ENCODE measurements at places on chromosomes 16 and 17.

- no peak overlapping the region for H3K27ac ChIP-seq
- H3K4me3 ChIP-seq, result no peak overlapping the region
- peaks cover 3% of the 10 kb centered on the region for H3K27me3 ChIP-seq
- no peak for DNase-seq
- no peaks in the 10 kb centered on the region for H3K4me1 ChIP-seq
Measured at GRCh38 chr17:77763023-77763422, 195.5 kb upstream of the TNRC6C start.

- H3K27ac ChIP-seq, result no peak overlapping the region
- no peaks in the 10 kb centered on the region for H3K27me3 ChIP-seq
- DNase-seq, result no peak
- peaks cover 20% of the 10 kb centered on the region for H3K4me1 ChIP-seq
Measured at GRCh38 chr17:77597418-77598240, 360.9 kb upstream of the TNRC6C start.

DNA sequence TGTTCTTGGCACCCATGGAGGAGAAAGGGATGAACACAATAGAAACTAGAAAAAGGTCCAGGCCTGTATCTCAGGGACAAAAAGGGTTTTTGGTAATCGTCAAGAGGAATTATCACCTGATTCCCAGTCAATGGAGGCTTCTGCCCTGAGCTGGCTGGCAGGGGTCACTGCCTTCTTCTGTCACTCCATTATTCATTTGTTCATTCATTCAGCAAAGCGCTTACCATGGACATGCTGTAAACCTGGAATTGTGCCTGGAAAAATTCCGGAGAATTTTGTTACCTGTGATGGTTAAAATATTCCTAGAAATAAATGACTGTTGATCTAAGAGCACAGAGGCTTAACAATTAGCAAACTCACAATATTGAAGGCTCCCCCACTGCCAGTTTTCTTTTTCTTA, 212.3 kb downstream of the SHISA9 start:
- H3K4me3 ChIP-seq, result no peak overlapping the region
- no peak overlapping the region for H3K27ac ChIP-seq
- no peaks in the 10 kb centered on the region for H3K4me1 ChIP-seq
- DNase-seq, result no peak

- no peak overlapping the region for H3K4me3 ChIP-seq
- peaks cover 14% of the 10 kb centered on the region for H3K27me3 ChIP-seq
- no peak for DNase-seq
- no peaks in the 10 kb centered on the region for H3K4me1 ChIP-seq
- no peaks in the 10 kb centered on the region for H3K36me3 ChIP-seq
Measured at GRCh38 chr17:10286324-10286723, 86.5 kb downstream of the MYH13 start.

DNA sequence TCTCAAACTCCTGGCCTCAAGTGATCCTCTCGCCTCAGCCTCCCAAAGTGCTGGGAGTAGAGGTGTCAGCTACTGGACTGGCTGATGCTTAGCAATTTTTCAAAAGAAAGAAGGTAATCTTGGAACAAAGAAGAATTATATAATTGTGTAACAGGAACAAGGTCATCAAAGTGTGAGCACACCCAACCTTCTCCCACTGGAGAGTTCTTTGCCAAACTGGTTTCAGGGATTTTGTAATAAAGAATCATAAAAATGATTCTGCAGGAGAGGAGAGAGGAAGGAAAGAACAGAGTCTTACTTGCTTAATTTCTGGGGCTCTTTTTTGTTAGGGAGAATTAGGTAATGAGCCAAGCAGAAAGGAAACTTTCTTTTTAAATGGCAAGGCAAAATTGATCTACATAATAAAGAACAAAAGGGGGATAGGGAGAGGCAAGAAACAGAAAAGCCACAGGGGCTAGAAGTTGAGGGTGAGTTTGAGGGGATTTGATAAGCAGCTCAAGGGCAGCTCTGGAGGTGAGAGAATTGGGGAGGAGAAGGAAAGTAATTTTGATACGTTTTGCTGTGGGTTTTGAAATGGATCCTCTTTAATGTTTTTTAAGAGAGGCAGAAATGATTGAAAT, 21.3 kb downstream of the CHD9NB start:
- peaks cover 20% of the 10 kb centered on the region for H3K27me3 ChIP-seq
- no peak overlapping the region for H3K27ac ChIP-seq
- no peak for DNase-seq
- H3K36me3 ChIP-seq, result no peaks in the 10 kb centered on the region
- no peak overlapping the region for H3K4me3 ChIP-seq

GRCh38 chr17:32488177-32488542, 1.4 kb downstream of the CDK5R1 start:
- H3K4me3 ChIP-seq, result peak overlapping the region; percentile 93
- no peak for DNase-seq
- peak overlapping the region; percentile 94 for H3K27ac ChIP-seq

DNA sequence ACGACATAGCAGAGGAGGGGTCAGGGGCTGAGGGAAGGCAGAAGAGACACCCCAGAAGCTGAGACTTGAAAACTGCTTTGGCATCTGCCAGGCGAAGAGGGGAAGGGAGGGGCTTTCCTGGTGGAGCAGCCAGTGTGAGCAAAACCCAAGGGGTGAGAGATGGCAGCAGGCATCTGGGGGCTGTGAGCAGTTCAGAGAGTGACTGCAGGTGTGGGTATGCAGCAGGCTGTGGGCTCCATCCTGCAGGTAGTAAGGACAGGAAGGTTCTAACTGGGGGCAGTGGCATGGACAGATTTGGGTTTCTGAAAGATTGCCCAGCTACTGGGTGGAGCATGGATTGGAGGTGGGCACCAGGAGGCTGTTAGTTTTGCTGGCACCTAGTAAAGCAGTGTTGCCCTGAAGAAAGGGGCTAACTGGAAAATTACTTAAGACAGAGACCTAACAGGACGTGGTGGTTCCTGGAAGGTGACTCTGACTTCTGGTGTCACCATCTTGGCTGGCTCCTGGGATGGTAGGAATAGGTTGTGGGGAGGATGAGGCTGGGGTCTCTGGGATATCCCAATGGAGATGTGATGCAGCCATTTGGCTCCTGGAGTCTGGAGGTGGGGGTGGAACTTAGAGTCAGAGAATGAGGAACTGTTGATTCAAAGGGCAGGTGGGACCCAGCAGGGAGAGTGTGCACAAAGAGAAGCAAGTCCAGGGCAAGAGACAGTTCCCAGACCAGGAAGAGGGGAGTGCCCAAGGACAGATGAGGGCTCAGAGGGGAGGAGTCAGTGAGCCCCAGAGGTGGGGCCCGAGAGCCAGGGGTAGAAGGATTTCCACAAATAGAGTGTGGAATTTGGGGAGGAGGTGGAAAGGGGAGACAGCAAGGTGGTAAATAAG, 11.2 kb downstream of the BCL7C start:
- H3K4me3 ChIP-seq, result no peak overlapping the region
- H3K27ac ChIP-seq, result peak overlapping the region; percentile 4
- no peak for DNase-seq
- H3K36me3 ChIP-seq, result peaks cover 65% of the 10 kb centered on the region
- no peaks in the 10 kb centered on the region for H3K27me3 ChIP-seq
- peaks cover 17% of the 10 kb centered on the region for H3K4me1 ChIP-seq

DNA sequence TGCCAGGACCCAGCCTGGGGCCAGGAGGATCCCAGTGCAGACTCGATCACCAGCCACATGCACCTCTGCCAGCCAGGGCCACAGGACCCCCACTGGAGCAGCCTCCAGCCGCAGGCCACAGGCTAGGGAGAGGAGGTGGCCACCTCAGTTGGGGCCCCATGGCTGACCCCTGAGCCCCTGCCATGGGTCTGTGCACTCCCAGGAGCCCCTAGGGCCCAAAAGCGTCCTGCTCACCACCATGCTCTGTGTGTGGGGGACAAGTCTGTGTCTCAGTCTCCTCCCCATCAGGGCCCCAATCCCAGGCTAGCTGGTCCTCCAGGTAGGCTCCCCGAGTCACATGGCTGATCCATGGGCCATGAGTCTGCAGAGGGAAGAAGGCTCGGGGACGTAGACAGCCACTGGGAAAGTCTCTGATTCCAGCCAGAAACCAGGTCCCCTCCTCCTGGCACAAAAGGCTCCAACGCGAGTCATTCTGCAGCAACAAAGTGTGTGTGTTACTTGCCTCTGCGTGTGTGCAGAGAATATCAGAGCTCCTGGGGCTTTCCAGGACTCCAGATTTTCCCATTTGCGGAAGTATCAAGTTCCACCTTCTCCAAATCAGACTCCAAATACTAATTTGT, 6.1 kb upstream of the PRSS8 start:
- H3K4me3 ChIP-seq, result peak overlapping the region; percentile 70
- H3K36me3 ChIP-seq, result no peaks in the 10 kb centered on the region
- H3K4me1 ChIP-seq, result peaks cover 10% of the 10 kb centered on the region
- no peak for DNase-seq
- no peaks in the 10 kb centered on the region for H3K27me3 ChIP-seq

- no peaks in the 10 kb centered on the region for H3K36me3 ChIP-seq
- peaks cover 10% of the 10 kb centered on the region for H3K27me3 ChIP-seq
- DNase-seq, result no peak
- H3K4me3 ChIP-seq, result no peak overlapping the region
- no peak overlapping the region for H3K27ac ChIP-seq
- no peaks in the 10 kb centered on the region for H3K4me1 ChIP-seq
Measured at GRCh38 chr16:79369796-79370195, 230.7 kb downstream of the MAF start.

DNA sequence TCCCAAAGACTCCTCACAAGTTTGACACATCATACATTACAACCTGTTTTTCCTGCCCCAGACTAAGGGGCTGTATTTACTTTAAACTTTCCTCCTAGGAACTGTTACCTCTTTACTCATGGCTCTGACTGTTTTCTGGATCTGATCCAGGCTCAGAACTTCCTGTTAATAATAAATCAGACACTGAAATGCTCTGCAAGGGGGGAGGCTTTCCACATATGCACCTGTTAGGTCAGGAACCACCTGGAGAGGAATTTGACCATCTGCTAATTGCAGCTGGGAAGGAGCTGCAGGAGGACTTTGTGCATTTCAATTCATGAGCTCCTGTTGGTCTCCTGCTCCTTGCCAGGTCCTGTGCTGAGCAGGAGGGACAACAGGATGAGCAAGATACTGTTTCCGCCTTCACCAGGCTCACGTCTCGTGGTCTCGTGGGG, 476.9 kb upstream of the CDH5 start:
- no peaks in the 10 kb centered on the region for H3K36me3 ChIP-seq
- no peaks in the 10 kb centered on the region for H3K4me1 ChIP-seq
- H3K27ac ChIP-seq, result no peak overlapping the region
- DNase-seq, result no peak
- no peak overlapping the region for H3K4me3 ChIP-seq
- peaks cover 2% of the 10 kb centered on the region for H3K27me3 ChIP-seq

DNA sequence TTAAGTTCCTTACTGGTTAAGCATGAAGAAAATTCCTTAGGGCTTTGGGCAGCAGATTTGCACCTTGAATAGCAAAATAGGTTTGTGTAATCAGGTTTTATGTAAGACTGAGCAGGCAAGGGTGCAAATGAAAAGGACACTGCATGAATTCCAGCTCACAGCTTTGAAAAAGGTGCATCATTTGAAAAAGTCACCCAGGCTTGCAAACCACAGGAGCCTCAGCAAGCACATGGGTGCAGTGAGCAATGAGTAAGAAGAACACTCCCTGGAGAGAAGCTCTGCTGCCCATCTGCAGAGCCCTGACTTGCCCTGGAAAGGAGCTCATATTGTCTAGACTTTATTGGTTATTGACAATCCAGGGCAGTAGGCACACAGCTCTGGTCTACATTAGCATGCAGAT, 165.6 kb upstream of the KCNJ16 start:
- no peaks in the 10 kb centered on the region for H3K4me1 ChIP-seq
- H3K27ac ChIP-seq, result no peak overlapping the region
- H3K36me3 ChIP-seq, result no peaks in the 10 kb centered on the region
- no peaks in the 10 kb centered on the region for H3K27me3 ChIP-seq
- DNase-seq, result no peak

GRCh38 chr17:73621685-73622084, 22.6 kb downstream of the SDK2 start:
- peaks cover 4% of the 10 kb centered on the region for H3K4me1 ChIP-seq
- H3K27me3 ChIP-seq, result no peaks in the 10 kb centered on the region
- DNase-seq, result no peak
- peaks cover 7% of the 10 kb centered on the region for H3K36me3 ChIP-seq

GRCh38 chr17:36705874-36706731, 104.7 kb downstream of the MRM1 start:
- peaks cover 2% of the 10 kb centered on the region for H3K36me3 ChIP-seq
- H3K4me1 ChIP-seq, result peaks cover 6% of the 10 kb centered on the region
- H3K27ac ChIP-seq, result no peak overlapping the region
- DNase-seq, result peak; percentile 34
- H3K4me3 ChIP-seq, result no peak overlapping the region
- peaks cover 36% of the 10 kb centered on the region for H3K27me3 ChIP-seq

- H3K36me3 ChIP-seq, result no peaks in the 10 kb centered on the region
- H3K27me3 ChIP-seq, result no peaks in the 10 kb centered on the region
- peaks cover 37% of the 10 kb centered on the region for H3K4me1 ChIP-seq
- H3K4me3 ChIP-seq, result peak overlapping the region; percentile 78
- DNase-seq, result no peak
Measured at GRCh38 chr17:19724501-19725420, 8.4 kb upstream of the SLC47A2 start.

- H3K4me3 ChIP-seq, result no peak overlapping the region
- H3K4me1 ChIP-seq, result no peaks in the 10 kb centered on the region
- H3K36me3 ChIP-seq, result peaks cover 3% of the 10 kb centered on the region
Measured at GRCh38 chr17:1039123-1039507, 42.2 kb downstream of the TIMM22 start.

DNA sequence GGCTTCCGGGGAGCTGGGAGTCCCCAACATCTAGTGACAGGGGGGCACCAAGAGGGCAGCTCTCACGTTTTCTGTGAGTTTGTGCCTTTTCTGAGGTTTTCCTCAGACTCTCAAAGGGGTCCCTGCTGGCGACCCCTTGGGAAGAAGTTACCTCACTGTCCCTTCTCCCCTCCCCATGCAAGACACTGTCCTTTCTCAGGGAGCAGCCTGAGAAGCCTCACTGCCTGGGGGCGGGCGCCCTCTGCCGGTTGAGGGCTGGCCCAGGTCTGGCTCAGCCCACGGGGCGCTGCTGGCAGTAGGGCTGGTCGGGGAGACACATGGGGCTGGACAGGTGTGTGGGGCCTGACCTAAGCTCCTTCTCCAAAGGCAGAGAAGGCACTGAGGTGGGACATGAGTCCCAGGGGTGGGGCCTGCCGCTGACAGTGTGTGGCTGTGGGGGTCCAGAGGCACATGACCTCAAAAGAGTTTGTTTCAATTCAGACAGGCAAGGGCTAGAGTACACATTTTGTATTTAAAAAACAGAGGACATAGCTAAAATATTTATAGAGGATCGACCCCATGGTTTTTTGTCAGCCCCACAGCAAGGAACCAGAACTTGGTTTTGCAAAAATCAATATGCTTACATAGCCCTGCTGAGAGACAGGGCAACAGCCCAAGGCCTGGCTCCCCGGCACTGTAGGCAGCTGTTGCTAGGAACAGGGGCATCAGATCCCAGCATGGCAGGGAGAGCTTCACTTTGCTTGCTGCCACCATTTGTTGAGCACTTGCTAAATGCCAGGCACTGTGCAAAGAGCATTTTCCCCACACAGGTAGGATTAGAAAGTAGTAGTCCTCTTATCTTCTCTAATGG, 18.5 kb upstream of the ALDH3A1 start:
- H3K4me3 ChIP-seq, result no peak overlapping the region
- H3K36me3 ChIP-seq, result no peaks in the 10 kb centered on the region

DNA sequence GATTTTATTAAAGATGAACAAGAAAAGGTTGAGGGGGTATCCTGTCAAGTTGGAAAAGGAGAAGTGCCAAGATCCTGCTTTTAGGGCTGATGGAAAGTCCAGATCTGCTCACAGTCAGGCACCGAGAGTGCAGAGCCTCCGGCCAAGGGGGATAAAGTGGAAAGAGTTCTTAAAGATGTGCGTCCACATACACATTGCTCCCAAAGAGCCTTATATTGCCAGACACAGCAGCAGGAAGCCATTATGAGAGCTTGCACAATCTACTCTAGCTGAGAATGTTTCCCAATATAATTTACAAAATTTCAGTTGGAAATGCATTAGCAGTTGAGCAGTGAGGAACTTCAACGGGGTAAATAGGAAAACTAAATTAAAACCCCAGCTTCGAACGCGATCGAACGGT, 95.6 kb downstream of the SALL1 start:
- no peaks in the 10 kb centered on the region for H3K36me3 ChIP-seq
- H3K27ac ChIP-seq, result no peak overlapping the region
- no peak overlapping the region for H3K4me3 ChIP-seq

All from naive thymus-derived CD8-positive, alpha-beta T cell (primary cell).